ENCODE measurements at places on chromosomes 7 and 10.

GRCh38 chr10:19985745-19986144 is 169.5 kb downstream of the PLXDC2 start:
- DNase-seq, result no peak

DNA sequence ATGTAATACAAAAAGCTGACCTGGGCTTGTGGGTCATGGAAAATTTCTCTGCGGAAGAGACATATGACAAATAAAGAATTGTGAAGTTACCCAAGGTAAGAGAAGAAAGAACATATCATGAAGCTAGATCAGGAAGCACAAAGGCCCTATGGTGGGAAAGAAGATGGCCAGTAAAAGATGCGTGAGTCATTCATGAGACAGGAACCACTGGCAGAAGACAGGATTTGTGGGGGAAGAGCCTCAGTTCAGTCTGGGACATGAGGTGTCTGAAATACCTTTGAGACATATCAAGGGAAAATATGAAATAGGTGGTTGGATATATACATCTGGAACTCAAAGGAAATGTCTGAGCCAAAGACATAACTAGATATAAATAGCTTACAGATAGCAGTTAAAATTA is 27.7 kb upstream of the AMPH start:
- DNase-seq, result no peak

DNA sequence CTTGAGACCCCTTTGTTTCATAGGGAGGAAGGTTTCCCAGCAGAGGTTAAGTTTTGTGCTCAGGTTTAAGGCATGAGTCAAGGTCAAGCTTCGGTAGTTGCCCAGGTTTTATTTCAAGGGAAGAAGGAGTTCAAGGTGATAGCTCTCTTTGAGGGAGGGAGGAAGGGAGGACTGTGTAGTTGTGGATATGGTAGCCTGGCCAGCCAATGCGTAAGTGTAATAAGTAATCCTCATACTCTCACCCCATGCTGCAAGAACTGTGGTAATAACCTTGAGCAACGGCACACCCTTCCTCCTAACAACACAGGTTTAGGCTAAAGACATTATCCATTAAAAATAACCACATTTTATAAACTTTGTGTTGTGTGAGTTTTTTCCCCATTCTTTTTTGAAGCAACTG is 478.9 kb downstream of the KCNMA1 start:
- no peak for DNase-seq

- DNase-seq, result no peak
These were observed 244.0 kb downstream of the BUB3 start for GRCh38 chr10:123398180-123398591.

DNA sequence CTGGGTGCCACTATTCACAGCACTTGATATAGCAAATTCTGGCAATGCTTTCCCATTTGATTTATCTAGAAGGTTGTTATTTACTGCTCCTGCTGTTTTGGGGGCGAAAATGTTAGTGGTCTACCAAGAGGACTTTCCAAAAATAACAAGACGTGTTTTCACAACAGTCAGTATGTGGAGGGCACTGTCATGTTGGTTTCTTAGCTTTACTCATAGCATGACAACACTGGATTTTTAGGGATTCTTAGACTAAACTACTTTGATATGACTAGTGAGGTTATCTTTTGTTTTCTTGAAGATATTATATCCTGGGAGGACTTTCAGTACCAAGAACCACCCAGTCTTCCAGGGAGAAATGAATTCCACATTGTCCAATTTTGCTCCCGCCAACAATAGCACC is 49.4 kb downstream of the NUDCD3 start:
- no peak for DNase-seq

DNA sequence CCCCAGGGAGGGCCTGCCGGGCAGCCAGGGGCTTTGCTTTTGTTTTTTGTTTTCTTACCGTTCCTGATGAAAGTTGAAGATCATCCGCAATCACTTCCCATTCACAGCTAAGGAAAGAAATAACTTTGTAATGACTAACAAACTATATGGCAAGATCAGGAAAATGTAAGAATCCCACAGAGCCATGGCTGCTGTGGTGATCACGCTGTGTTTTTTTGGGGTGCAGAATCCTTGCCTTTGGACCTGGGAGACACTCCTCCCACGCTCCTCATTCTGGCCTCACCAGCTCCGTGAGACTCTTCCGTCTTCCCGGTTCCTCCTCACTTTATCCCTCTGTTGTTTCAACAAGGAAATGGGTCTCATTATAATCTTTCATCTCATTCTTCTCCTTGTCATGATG is 443.0 kb upstream of the MGMT start:
- no peak for DNase-seq

- no peak for DNase-seq
These were observed 1014.7 kb upstream of the LRRN3 start for GRCh38 chr7:110076194-110076593.

- DNase-seq, result no peak
These were observed 846.8 kb downstream of the IPMK start for GRCh38 chr10:57420881-57421280.

DNA sequence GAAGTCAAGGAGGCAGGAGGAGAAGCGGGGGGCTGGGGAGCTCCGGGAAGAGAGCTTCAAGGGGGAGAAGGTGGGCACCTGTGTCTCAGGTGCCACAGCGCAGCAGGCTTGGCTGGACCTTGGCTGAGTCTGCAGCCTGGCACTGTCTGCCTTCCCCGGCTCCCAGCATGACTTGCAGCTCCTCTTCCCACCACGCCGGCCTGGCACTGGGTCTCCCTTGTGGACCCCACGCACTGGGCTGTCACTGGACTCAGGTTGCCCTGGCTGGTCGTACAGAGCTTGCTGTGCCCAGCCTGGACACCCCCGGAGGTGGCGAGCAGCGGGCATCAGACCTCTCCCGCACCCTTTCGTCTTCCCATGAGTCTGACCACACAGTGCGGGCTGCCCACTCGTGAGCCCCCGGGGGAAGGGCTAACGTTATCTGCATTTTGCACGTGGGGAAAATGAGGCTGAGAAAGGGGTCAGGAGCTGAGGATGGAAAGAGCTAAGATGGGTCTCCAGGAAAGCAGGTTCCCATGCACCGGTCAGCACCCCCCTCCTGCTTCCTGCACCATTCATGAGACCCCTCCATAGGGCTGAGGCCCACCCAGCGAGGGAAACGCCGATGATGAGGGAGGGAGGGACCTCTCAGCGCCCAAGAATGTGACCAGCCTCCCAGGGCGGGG is 40.3 kb upstream of the PSMG3 start:
- DNase-seq, result no peak

DNA sequence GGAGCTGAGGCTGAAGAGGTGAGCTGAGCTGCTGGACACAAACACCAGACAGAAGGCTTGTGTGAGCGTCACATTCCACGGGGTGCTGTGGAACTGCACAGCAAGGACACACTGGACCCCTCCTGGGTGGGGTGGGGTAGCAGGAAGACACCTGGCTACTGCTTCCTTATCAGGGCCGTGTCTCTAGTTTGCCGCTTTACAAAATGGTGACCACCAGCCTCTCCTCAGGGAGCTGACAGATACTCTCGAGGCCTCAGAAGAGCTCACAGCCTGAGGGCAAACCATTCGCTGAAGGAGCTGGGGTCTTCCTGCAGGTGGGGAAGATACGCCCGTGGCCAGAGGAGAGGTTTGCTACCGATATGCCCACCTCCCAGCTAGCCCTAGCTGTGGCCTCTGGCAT is 461.9 kb downstream of the PLXNA4 start:
- no peak for DNase-seq

DNA sequence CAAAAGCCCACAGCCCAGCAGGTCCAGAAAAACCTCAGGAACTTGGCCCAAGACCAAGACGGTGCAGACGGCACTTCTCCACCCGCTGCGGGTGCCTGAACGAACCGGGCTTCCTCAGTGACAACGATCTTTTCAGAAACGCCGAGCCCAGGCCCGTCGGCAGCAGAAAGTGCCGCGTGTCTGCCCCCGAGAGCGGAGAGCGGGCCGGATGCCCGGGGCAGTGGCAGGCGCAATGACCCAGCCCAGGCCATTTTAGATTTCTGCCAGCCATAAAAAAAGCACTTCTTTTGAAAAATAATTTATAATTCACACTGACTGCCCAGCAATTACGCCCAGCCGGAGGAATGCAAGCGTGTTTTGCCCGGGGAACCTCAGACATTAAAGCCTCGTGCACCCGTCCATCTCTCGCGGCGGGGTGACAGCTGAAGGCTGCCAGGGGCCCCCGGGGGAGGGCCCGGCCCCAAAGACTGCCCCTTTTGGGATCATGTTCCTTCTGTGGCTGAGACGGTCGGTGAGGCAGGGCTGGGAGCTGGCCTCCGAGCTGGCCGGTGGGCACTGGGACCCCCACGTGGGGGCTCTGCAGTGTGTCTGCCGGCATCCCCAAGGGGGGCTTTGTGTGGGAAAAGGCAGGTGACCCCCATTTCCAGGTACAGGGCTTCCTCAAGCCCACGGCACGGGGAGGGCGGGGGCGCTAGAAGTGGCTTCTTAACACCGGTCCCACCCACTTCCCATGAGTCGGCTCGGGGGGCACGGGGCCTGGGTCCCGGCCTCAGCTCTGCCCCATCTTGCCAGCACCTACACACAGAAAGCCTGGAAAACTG is 71.3 kb upstream of the PDGFA start:
- DNase-seq, result no peak

Measured in stimulated activated CD4-positive, alpha-beta T cell treated with anti-CD3 and anti-CD28 coated beads, Interleukin-12 subunit alpha, Interleukin-12 subunit beta, amount 100 ng/mL, for 48 hours (primary cell).